Stimulated activated CD4-positive, alpha-beta T cell treated with anti-CD3 and anti-CD28 coated beads, TNF-alpha, amount 100 ng/mL, for 1 hour (primary cell): ENCODE measurements at places on chromosomes 6 and 20.

DNA sequence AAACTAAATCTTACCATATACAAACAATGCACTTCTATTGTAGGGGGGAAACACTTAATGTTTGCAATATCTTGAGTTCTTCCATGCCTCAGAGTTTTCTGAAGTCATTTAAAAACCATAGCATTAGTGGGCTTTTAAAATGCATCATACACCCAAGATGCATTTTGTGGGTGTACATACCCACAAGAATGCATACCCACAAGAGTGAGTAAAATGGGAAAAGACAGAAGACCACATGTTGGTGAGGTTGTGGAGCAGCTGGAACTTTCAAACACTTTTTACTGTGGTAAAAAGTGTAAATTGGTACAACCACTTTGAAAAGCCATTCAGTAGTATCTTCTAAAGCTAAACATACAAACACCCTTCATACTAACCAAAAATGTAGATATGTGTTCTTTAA, 57.5 kb downstream of the CYB5R4 start:
- DNase-seq, result no peak

- DNase-seq, result no peak
Observed at GRCh38 chr20:1121429-1121828, 3.0 kb downstream of the PSMF1 start.

DNA sequence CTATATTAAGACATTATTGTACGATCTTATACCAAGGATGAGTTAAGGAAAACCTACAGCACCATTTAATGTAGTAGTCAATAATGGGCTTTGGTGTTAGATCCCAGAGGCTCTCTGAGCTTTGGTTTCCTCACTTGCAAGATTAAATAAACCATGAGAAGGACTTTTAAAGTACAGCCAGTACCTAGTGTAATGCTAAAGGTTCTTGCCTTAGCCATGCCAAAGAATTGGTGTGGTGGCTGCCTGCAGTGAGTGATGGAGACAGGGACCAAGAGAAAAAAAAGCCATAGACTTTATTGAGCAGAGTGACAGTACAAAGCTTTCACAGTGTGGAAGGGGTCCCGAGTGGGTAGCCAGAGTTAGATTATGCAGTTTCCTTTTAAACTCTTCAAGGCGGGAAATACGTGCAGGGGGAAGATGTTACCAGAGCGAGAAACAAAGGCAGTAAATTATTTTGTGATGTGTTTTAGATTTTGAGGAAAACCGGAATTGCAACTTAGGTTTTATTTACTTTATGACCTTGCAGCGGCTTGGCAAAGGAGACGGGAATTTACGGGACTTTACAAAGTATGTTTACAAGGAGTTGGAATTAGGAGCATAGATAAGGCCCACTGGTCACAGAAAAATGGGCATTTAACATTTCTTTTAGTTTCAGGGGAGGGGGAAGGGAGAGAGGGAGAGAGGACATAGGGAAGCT, 100.4 kb downstream of the MYO6 start:
- no peak for DNase-seq

- DNase-seq, result no peak
Observed at GRCh38 chr6:36838896-36839748, at the start of gene CPNE5. Gene CPNE5, minus strand, starts transcription at chr6:36839444. Its CDS starts 67 bp downstream, at chr6:36839377.

DNA sequence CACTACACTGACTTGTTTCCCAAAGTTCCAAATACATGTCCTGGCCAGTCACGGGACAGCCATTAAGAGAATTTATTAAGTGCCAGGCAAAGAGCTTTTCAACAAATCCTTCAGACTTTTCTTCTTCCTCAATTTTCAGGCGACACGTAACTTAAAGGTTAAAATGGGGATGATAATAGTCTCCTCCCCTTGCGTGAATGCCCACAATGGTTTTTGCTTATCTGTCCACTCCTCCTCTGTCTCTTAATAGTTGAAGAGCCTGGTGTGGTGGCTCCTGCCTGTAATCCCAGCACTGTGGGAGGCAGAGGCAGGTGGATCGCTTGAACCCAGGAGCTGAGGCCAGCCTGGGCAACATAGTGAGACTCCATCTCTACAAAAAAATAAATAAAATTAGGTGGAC, 11.4 kb upstream of the PARD6B start:
- no peak for DNase-seq

- DNase-seq, result no peak
Observed at GRCh38 chr6:81625216-81625615, 127.3 kb downstream of the TENT5A start.

GRCh38 chr6:12886961-12887775, 170.6 kb downstream of the PHACTR1 start:
- DNase-seq, result no peak

- no peak for DNase-seq
Observed at GRCh38 chr6:132096245-132096644, 145.1 kb upstream of the CCN2 start.

DNA sequence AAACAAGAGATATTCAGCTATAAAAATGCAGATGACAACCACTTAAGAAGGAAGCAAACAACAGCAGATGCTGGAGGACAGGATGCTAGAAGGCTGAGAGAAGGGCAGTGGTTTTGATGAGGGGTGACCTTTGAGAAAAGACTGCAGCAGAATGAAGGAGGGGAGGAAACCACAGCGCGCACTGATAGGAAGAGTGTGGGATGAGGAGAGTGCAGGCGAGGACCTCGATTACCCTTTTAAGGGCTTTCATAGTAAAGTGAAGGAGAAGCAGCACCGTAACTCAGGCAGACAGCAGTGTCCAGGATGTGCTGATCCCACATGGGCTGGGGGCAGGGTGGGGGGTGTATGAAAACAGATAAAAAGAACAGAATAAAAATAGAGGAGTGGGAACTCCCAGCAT, 19.2 kb downstream of the ZBTB2 start:
- no peak for DNase-seq

DNA sequence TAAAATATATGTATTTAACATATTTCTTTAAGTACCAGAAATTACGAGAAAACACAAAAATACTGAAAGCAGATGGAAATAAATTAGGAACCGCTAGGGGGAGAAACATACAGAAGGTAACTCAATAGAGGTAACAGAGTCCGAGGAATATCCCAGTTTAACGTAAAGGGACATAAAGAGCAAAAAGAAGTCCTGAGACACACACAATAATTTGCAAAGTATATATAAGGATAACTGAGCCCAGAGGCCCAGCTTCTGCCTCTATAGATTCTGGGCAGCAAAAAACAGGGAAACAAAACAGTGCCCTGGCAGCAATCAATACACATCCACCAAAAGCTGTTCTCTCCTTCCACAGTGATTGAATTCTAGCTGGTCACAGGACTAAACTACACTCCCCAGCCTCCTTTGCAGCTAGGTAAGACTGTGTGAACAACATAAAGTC, 15.1 kb downstream of the TBC1D32 start:
- DNase-seq, result no peak
